Epithelial cell of umbilical artery (primary cell): ENCODE measurements at places on chromosomes 16 and 17. TPM values are rescaled to one million over a fixed set of nuclear protein-coding genes. Genes with fewer than 3 reads are reported as not detected.

RAP1GAP2 gene
- total RNA-seq = 0.15 and 0.65 TPM in 2 replicates

BAIAP3 gene
- 0.32 and 0.91 TPM in 2 replicates for total RNA-seq

PKMYT1 gene
- total RNA-seq = 7.9 and 8.1 TPM in 2 replicates

BMERB1 gene
- total RNA-seq = 28.0 and 29.6 TPM in 2 replicates

PYDC1 gene
- total RNA-seq = not detected in 2 replicates

CENPV gene
- 38.0 and 52.0 TPM in 2 replicates for total RNA-seq

OTOA gene
- total RNA-seq = 0.15 TPM in 1 of 2 replicates, not detected in the other

KRTAP3-3 gene
- total RNA-seq = not detected in 2 replicates
